ENCODE measurements at places on chromosomes 6 and 20. TPM values are rescaled to one million over a fixed set of nuclear protein-coding genes. Genes with fewer than 3 reads are reported as not detected.

DNA sequence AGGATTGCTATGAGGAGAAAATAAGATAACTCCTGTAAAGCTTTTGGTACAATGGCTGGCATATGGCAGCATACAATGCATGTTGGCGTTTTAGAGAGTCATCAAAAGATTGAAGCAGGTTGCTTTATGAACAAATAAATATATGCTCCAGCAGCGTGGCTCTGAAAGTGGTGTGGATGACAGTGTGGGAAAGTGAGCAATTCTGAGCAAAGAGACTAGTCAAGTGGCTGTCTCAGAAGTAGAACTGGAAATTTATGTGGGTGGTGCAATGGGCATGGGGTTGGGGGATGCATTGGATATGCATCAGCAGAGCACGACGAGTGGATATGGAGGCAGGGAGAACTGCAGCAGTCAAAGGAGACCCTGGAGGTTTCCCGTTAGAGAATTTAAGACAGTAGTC, 66.2 kb upstream of the PHACTR2 start:
- DNase-seq = no peak

PRDM1 gene
- 6.0 TPM for total RNA-seq

GRCh38 chr6:24631671-24632070, 14.3 kb downstream of the KIAA0319 start:
- no peak for DNase-seq

HLA-DMA gene
- total RNA-seq = 36.9 TPM

DNA sequence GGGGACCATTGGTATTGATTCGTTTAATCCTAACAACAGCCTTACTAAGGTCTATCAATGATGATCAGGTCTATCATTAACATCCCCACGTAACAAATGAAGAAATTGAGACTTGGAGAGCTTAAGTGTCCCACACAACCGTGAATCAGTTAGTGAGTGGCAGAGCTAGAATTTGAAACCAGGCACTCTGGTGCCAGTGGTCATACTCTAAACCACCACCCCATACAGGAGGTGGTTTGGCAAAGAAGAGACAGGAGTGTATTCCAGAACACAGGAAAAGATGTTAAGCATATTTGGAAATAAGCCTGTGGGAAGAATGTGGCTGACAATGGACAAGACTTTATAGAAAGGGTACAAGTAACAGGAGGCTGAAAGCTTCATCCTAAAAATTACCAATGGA, 35.7 kb upstream of the MARCKS start:
- no peak for DNase-seq

RNF144B gene
- 35.9 TPM for total RNA-seq

DNA sequence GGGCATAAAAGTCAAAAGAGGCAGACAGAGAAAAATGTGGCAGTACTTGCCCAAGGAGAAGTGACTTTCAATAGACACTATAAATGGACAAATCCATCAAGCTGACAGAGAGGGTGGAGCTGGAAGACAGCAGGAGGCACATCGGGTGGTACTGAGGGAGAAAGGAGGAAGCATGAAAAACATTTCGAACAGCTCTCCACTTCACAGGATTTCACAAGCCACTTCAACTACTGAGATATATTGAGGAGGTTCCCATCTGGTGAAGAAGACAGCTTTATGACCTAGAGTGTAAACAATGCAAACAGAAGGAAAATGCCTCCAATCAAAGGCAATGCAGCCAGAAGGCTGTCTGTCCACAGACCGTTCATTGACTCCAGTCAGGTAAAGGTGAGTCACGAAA, 259.4 kb upstream of the ECI2 start:
- no peak for DNase-seq

GRCh38 chr20:33443006-33443511, 504 bp downstream of the SNTA1 start:
- DNase-seq = peak; percentile 84

Measured in aorta (tissue), 5 donors.